CD4-positive, alpha-beta T cell treated with Interleukin-2 at 100 ng/mL for 4 hours (primary cell): ENCODE measurements at places on chromosomes 1 and 21.
A peak's percentile ranks its signal among the peaks of the same experiment; 100 is the strongest.

DNA sequence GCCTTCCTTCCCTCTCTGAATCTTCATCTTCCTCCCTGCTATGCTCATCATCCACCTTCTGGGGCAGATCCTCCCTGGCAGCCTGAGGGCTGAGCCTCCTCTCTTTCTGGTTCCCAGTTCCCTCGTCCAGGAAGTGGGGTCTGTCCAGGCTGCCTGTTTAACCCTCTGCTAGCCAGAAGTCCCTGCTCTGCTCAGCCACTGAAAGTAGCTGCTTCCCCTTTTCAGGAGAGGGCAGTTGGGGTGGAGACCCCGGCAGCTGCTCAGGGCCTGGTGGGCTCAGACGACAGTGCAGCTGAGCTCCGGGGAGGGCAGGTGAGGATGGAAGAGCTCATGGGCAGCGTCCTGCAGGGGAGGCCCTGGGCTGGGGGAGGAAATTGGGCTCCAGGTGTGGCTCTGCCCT is 43.1 kb upstream of the ETV3 start:
- no peak for DNase-seq

- no peak for DNase-seq
These were observed 33.1 kb downstream of the TRIM67 start for GRCh38 chr1:231194843-231195516.

GRCh38 chr1:168636200-168636599 is 59.8 kb downstream of the XCL1 start:
- DNase-seq: no peak

DNA sequence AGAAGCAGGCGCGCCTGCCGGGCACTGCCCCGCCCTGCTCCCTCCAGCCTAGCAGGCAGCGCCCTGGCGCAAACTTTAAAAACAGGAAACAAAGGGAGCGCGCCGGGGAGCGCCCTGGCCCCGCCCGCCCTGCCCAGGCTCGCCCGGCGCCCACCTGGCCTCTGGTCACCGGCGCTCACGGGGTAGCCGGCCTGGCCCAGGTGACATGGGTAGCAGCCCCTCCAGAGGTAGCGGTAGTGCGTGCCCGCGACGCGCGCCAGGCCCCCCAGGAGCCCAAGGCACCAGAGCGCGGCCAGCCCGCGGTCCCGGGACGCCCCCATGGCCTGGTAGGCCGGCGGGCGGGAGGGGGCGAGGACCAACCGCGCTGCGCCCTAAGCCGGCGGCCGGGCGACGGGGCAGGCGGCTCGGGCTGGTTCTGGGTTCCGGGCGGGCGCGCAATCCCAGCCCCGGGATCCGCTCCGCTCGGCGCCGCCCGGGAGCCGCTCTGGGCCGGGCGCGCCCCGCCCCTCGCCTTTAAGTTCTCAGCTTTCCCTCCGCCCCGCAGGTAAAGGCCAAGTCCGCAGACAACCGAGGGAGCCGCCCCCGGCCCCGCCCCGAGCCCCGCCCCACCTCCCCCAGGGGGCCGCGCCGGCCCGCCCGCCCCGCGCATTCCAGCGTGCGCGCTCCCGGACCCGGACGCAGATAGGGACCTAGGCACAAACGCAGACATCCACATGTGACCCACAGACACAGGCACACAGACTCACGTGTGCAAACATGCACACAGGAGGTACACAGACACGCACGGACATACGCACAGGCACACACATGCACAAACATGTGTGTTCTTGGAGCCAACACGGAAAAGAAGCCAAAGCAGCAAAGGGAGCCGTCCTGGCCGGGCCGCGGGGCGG is 76.7 kb downstream of the ARHGEF16 start:
- DNase-seq: peak; percentile 84

- DNase-seq: peak; percentile 46
These were observed 23.3 kb downstream of the TOMM20 start for GRCh38 chr1:235105051-235106043.

DNA sequence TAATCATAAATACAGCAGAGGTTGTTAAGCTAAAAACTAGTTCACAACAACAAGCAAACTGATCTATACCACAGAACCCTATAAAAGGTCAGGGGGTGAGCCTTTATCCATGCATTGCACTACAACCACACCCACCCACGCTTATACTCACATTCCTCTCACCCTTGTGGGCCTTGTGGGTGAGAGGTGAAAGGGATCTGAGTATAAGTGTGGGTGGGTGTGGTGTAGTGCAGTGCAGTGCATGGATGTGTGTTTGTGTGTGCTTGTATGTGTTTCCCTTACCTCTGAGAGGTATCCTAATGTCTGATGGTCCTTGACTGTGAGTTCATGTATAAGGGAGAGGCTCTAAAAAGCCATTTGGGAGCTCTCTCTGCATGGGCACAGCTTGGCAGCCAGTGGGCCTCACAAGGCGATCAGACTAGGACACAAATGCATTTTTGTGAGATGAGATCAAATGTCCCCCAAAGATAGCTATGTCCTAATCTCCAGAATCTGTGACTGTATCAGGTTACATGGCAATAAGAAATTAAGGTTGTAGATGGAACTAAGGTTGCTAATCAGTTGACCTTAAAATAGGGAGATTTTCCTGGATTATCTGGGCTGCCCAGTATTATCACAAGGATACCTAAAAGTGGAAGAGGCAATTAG is 95.5 kb upstream of the DPT start:
- no peak for DNase-seq

GRCh38 chr1:54153535-54154439 is 987 bp upstream of the CDCP2 start:
- DNase-seq: no peak

- no peak for DNase-seq
These were observed 235.4 kb upstream of the SNX7 start for GRCh38 chr1:98426092-98426491.

DNA sequence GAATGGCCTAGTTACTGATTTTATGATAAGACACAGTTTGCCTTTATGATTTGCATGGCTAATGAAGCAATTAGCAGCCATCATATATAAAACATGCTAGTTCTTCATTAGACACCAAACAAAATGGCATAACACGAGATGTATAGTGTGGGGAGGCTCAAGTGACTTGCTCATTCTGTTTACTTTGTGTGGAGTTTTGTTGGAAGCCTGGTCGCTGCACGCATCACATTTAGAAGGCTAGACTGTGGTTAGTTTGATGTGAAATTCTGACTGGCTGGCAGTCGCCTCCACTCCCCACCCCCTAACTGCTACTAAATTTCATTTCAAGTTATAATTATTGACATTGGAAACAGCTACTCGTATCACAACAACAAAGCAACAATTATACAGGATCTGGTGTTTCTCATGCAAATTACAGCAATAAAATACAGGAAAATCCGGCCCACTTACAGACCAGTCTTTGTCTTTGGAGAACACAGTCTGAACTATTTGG is 356.1 kb downstream of the LMO4 start:
- DNase-seq: no peak

GRCh38 chr21:34788879-34789278 is 120.1 kb downstream of the CLIC6 start:
- DNase-seq: no peak

GRCh38 chr1:204989266-204990058 is 53.5 kb upstream of the CNTN2 start:
- DNase-seq: peak; percentile 35

DNA sequence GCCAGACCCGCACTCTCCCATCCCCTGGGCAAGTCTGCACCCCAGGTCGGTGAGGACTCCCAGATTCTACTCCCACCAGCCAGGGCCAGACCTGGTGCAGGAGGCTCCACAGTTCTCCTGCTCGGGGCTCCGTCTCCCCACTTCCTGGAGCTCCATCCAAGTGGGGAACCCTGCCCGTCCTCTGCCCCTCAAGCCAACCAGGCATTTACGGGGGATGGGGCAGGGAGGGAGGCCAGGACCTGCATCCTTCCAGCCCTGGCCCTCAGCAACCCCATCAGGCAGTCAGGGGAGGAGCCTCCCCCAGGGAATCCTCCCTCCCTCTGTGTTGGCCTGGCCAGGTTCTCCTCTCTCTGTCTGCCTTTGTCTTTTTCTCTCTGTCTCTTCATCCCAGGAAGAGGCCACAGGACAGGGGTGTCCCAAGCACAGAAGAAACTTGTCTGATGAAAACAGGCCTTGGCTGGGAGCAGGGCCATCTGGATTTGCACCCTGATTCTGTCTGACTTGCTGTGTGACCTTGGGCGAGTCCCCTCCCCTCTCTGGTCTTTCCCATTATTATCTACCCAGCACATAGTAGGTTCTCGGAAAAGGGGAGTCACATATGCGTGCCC is 18.5 kb upstream of the EPHA2 start:
- DNase-seq: no peak

DNA sequence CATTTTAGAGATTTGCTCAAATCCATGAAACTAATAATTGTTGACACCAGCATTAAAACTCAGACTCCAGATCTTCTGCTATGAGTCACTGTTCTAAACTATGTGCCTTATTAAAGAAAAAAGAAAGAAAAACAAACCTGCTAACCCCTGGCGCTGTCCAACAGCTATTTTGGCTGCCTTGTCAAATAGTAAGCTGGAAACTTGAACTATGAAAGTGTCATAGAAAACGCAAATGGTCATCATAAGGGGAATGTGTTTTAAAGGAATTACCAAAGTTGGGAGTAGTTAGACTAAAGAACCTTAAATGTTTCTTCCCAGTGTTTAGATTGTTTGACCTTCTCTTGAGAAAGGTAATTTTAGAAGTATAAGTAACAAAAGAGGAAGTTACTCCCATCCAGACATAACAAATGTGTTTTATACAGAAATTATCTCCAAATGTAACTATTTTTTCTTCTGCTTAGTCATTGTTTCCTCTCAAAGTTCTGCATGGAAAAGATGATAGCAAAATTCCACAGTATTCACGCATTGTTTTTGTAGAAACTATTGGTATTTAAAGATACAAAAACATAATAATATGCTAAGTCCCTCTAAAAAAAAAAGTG is 272.4 kb downstream of the TPR start:
- no peak for DNase-seq

- DNase-seq: no peak
These were observed 92.1 kb downstream of the BACH1 start for GRCh38 chr21:29390778-29391177.

GRCh38 chr21:26965040-26965906 is 1.6 kb downstream of the ADAMTS5 start:
- DNase-seq: no peak

DNA sequence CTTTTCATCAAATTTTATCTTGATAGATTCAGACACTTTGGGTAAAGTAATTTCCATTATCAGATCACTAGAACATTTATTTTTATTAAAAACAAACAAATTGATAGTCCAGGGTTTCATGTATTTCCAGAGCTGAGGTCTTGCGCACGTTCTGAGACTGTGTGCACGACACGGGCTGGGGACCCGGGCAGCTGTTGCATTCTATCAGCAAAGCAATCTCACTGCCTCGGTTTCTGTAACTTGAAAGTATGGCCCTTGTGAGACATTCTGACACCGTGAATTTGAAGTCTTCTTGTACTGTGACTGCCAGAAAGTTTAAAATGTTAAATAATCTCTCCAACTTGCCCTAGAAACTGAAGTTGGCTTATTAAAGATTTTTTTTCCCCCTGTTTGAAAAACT is 746.9 kb upstream of the ADGRL2 start:
- DNase-seq: no peak

DNA sequence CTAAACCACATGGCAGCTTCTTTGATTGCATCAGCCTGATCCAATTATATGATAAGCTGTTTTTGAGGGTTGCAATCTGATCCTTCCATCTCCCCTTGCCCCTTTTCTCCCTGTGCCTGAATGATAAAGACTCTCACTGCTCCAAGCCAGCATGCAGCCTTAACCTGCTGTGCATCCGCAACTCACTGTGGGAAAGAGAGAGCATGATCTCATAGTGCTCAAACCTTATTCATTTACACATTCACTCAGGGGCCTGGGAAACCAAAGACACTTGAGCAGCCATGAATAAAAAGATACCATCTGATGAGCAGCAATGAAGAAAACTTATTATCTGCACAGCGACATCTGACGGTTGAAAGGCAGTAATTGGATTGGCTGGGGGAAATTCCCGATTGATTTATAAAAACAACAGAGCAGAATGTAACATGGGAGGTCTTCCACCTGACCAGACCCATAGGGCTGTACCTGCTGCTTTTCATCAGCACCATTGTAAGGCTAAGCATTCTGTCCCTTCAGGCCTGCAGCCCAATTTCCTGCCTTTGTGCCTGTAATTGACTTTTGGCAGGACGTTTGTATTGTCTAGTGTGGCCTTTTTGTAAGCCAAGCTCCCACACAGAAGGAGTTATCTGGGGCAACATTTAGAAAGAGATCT is 62.5 kb downstream of the KIAA0040 start:
- DNase-seq: no peak

- peak; percentile 82 for DNase-seq
These were observed 54.3 kb downstream of the ADARB1 start for GRCh38 chr21:45128613-45129188.

GRCh38 chr1:85417017-85417416 is 47.9 kb downstream of the DDAH1 start:
- no peak for DNase-seq

GRCh38 chr1:158020259-158020885 is 26.9 kb downstream of the KIRREL1 start:
- no peak for DNase-seq

DNA sequence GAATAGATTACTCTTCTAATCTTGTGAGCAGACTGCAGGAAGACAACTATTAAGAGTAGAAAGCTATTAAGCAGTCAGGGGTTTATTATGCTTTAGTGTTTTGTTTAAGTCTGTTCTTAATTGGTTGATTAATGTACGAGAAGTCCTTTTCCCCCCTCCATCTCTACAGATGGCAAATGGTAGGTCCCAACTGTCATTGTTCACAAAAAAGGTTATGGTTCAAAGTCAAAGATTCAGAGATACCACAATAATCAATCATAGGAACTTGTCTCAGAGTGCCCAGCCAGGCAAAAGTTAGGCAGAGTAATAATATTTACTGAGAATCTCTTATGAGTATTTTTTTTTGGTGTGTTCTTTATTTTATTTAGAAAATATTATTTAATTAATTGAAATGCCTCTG is 26.8 kb downstream of the NFIA start:
- DNase-seq: no peak

- no peak for DNase-seq
These were observed 122.3 kb upstream of the ADAR start for GRCh38 chr1:154730259-154730658.

GRCh38 chr21:30257773-30258172 is 25.0 kb downstream of the KRTAP24-1 start:
- DNase-seq: no peak

GRCh38 chr1:38991638-38992411 is 749 bp downstream of the AKIRIN1 start:
- peak; percentile 11 for DNase-seq

DNA sequence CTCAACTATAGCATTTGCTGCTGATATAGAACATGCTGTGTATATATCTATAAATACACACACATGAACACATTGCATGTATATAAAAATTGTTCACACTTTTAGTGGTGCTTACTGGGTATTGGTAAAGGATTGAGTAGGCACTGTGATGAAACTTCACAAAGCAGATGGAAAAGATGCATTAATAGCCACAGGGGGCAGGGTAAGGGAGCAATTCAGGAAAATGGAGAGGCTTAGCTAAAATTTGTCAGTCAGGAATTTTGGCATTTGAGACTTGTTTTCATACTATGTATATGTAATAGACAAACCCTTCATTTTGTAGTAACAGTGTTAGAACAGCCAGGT is 633 bp upstream of the PPFIA4 start:
- no peak for DNase-seq

GRCh38 chr1:156664046-156664766 is 13.0 kb downstream of the NES start:
- no peak for DNase-seq

GRCh38 chr21:39150877-39151276 is 32.4 kb downstream of the PSMG1 start:
- DNase-seq: no peak

- no peak for DNase-seq
These were observed 127.9 kb upstream of the DUSP10 start for GRCh38 chr1:221869779-221870178.
